Thymus (tissue), 14 donors: ENCODE measurements at places on chromosomes 11 and 22.

DNA sequence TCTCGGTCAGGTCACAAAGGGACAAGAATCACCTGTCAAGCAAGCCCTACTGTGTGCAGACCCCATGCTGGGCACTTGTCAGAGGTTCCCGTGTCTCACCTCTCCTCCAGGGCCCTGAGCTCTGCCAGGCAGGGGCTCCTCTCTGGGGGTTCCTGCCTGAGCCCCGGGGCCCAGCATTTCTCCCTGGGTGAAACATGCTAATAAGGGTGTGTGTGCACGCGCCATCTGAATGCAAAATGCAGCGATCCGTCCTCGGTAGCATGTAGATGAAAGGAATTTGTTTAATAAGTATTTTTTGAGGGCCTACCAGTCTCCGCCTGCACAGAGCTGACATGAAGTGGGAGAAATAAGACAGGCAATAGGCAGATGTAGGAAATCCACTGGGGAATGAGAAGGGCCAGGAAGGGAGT is 5.8 kb downstream of the ELFN2 start:
- DNase-seq: no peak

GRCh38 chr22:36858966-36859365 is 1.8 kb upstream of the NCF4 start:
- DNase-seq: no peak

DNA sequence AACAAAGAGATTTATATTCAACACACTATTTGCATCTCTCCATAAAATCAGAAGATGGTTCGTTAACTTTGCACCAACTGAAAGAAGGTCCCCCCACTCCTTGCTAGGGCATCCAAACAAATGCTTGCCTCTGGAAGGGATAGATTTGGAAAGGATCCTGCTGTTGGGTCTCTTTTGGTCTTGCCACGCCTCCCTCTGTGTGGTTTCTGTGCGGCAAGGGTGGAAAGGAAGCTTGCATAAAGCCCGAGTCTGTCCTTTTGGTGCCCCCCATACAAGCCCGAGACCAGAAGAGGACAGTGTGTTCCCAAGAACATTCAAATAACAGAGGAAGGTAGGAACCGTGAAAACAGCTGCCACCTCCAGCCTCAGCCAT is 15.1 kb downstream of the SCGB1A1 start:
- DNase-seq: no peak

DNA sequence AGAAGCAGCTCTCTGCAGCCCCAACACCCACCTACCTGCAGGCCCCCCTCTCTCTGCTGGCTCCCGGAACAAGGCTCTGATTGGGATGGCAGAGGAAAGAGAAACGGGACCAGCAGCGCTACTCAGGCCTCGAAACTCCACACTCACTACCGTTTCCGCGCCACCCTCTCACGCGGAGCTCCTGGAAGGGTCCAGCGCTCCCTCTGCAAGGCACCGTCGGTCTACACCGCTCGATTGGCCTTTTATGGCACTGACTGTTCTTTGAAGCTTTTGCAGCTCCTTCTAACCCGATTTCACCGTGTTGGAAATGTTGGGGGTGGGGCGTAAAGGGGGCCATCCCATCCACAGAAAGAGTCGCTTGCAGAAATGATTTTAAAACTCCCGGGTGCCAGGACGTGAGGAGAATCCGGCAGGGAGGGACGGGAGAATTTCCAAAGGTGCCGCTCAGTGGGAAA is 323 bp upstream of the PANX1 start:
- DNase-seq: peak; percentile 66

GRCh38 chr11:18314784-18315523 is 7.0 kb downstream of the HPS5 start:
- DNase-seq: no peak

- DNase-seq: no peak
These were observed 1.7 kb upstream of the PLAAT2 start for GRCh38 chr11:63564784-63565350.

DNA sequence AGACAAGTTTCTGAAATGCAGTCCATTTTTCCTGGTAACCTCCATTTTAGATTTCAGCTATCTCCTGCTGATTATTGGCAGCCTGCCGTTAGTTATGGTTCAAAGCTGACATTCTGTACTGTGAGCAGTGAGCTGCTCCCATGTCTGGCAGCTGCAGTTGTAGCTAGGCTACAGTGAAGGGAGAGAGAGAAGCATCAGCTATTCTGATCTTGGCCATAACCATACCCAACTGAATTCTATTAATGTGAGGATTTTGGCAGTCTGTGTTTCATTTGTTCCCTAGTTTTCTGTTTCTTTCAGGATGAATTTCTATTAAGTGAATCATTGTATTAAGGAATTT is 33.4 kb downstream of the SIK2 start:
- no peak for DNase-seq

- DNase-seq: no peak
These were observed 337.2 kb upstream of the DDI1 start for GRCh38 chr11:103699216-103699615.

DNA sequence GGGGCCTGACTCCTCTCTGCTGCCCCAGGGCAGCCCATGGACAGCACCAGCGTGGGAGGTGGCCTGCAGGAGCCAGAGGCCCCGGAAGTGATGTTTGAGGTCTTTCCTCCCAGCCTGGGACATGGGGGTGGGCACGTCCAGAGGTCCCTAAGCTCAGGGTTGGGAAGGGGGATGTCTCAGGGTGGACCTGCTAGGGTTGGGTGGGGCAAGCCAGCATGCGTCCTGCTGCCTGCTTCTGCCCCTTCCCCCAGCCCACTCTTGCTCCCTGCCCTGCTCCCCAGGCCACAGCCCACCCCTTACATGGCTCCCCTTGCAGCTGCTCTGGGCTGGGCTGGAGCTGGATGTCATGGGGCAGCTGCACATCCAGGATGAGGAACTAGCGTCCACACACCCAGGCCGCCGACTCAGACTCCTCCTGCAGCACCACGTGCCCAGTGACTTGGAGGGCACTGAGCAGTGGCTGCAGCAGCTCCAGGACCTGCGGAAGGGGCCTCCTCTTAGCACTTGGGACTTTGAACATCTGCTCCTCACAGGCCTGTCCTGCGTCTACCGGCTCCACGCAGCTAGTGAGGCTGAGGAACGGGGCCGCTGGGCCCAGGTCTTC is 1.3 kb downstream of the FAM180B start:
- no peak for DNase-seq

DNA sequence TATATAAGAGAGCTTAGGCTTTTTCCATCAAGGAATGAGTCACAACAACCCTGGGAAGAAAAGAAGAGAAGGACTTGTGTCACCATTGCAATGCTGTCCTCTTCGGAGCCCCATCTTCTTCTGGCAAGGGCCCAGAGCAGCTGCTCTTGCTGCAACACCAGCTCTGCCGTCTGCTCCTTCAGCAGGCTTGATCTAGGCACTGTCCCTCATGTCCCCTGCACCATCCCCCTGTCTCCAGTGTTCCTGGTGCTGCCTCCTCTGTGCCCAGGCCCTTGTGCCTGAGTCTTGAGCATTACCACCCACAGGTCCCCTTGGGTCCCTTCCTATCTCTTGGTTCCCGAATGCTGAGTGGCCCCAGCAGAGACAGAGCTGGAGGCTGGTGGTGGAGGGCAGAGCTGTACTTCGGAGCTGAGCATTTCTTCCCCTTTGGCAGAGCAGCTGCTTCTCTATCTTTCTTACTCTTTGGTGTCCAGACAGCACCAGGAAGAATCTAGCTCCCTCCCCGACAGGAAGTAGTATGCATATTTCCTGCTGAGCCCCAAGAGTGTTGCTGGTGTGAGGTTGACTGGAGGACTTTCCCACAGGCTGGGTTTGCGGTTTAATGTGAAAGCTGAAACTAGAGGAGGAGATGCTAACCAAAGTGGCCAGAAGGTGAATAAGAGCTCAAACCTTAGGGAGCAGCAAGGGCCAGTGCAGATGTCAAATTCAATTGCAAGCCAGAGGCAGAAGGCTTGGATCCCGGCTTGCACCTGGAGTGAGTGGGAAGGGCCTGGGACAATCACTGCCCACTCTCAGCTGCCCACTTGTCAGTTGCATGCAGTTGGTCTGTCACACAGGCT is 27.8 kb downstream of the WEE1 start:
- peak; percentile 40 for DNase-seq

DNA sequence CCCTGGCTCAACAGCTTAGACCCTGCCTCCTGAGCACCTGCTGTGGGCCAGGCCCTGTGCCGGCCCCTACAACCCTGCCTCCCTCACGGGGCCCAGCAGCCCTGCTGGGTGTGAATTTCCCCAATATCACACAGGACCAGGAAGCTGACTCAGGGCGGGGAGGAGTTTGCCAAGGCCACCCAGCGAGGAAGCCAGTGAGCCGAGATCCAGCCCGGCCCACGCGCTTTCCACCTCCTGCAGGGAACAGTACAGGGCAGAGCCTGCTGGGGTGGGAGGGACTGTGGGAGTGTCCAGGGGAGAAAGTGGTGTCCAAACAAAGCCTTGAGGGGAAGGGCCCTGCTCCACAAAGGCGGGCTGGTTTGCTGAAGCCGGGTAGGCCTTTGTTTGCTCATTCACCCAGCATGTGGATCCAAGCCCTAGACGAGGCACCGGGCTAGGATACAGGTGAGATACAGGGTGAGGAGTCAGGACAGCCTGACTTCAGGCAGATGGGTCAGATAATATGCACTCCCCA is 26.8 kb downstream of the RPL3 start:
- DNase-seq: no peak

DNA sequence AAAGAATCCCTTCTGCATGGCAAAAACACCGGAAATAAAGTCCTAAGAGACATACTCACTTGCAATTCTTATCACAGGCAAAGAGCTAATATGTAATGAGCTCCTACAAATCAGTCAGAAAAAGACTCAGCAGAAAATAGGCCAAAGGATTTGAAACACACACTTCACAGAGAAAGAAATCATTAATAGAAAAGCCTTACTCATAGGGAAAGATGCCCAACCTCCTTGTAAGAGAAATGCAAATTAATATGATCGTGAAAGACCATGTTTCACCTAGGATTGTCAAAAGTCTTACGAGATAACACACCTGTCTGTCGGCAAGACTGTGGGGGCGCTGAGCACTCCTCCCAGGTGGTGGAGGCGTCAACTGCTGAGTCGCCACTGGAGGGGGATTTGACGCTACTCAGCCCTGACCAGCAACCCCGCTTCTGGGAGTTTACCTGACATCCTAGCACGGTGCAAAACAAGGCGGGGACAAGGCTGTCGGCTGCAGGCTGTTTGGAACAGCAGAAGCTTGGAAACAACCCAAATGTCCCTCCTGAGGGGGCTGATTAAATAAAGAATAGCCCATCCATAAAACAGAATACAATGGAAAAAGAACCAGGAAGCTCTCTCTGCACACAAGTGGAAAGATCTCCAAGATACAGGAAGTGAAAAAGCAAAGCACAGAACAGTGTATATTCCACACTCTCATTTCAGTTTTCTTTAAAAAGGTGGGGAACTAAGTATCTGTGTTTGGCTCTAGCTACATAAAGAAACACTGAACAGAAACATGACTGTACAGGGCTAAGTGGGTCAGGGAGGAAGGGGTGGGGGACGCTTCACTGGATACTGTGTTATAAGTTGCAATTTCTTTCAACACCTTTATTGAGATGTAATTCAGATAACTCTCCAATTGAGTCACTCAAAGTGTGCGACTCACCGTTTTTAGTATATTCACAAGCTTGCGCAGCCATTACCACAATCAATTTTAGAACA is 11.5 kb downstream of the CSNK1E start:
- DNase-seq: no peak

- peak; percentile 77 for DNase-seq
These were observed 40.4 kb downstream of the BCR start for GRCh38 chr22:23220485-23221350.

GRCh38 chr11:64990222-64990923 is 6.4 kb downstream of the BATF2 start:
- no peak for DNase-seq

DNA sequence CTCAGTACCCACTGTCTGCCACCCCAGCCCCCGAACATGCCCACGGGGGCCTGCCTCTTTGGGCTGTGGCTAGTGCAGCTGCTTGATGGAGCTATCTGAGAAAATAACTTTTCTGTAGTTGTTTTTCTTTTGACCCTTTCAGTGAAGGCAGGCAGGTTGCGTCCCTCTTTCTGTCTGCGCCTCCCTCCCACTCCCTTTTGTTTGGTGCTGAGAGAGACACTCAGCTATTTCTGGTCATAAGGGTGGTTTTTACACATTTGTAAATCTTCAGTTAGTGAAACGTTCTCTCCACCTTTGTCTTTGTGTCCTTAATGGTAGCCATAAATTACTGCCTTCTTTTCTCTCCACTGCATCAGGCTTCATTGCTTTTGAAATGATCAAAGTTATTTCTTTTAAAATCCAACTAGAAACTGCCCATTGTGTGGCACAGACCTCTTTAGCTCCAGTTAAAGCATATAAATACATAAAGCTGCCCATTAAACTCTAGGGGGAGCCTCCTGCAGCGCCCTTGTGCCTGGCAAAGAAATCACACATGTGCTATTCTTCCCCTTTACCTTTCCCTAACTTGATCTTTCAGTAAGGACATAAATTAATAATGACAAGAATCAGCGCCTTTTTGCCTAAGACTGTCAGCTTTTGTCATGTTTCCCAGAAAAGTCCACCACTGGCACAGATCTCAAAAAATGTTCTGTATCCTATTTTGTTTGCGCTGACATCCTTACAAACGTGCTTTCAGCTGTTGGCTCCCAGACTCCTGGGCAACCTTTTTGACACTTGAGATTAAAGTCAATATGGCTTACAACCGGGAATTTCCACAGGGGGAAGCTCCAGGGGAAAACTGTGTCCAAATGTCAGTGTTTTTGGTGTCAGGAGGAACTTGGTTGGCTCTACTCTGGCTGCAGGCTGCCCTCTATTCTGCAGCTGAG is 1.7 kb upstream of the SCUBE2 start:
- no peak for DNase-seq

DNA sequence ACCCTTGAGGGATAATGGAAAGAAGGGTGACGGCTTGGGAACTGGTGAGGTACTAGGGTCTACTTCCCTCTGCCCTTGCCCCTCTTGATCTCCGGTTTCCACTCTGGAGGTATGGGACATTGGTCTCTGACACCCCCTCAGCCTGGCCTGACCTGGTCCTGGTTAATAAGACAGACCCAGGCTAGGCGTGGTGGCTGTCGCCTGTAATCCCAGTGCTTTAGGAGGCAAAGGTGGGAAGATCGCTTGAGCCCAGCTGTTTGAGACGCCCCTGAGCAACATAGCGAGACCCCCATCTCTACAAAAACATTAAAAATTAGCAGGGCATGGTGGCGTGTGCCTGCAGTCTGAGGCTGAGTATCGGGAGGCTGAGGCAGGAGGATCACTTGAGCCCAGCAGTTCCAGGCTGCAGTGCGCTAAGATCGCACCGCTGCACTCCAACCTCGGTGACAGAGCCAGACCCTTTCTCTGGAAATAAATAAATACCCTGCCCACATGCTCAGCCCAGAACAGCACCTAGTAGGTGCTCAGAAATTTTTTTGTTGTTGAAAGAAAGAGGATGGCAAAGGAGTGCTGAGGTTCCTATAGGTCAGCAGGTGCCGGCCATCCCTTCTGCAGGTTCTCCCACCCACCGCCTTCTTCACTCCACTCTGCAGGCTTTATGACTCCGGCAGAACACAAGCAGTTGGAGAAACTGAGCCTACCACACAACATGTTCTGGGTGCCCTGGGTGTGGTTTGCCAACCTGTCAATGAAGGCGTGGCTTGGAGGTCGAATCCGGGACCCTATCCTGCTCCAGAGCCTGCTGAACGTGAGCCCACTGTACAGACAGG is 6.3 kb downstream of the BEST1 start:
- no peak for DNase-seq
